ENCODE measurements at places on chromosomes 13 and 19.

- DNase-seq = peak; percentile 4
Observed at GRCh38 chr19:57212109-57212508, 18.7 kb upstream of the AURKC start.

GRCh38 chr19:7769171-7769570, 6.1 kb downstream of the CLEC4M start:
- no peak for DNase-seq

DNA sequence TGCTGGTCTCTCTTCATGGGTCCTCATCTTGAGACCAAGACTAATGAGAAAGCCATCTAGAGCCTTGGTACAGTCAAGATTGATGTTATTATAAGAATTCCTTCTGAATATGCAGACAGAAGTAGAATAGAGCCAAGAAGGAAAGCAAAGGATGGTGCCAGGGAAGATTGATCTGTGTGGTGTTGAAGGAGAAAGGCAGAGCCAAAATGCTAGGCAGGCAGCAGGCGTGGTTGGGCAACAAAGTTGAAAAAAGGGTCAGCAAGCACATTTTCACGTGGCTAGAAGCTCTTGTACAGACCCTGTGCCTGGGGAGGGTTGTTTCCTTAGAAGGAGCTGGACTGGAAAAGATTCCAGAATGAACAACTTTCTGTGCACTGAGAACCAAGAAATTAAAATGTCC, 319.7 kb upstream of the ARGLU1 start:
- no peak for DNase-seq

- DNase-seq = no peak
Observed at GRCh38 chr19:39937094-39937720, 2.8 kb upstream of the FCGBP start.

- DNase-seq = no peak
Observed at GRCh38 chr13:105436943-105437342, 1098.5 kb downstream of the EFNB2 start.

DNA sequence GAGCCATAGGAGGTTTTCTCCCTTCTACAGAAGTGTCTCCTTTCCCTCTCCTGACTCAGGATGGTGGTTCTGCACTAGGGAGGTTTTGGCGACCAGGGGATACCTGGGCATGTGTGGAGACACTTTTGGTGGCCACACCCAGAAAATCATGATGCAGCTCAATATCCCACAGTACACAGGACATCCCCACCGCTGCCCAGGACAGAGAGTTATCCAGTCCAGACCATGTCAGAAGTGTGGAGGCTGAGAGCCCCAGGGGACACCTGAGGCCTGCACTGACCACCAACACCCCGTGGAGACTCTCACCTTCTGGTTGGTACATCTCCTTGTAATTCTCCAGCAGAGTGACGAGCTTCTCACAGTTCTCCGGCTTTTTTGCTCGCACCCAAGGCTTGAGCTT, 16.6 kb downstream of the PEG3 start:
- DNase-seq = no peak

DNA sequence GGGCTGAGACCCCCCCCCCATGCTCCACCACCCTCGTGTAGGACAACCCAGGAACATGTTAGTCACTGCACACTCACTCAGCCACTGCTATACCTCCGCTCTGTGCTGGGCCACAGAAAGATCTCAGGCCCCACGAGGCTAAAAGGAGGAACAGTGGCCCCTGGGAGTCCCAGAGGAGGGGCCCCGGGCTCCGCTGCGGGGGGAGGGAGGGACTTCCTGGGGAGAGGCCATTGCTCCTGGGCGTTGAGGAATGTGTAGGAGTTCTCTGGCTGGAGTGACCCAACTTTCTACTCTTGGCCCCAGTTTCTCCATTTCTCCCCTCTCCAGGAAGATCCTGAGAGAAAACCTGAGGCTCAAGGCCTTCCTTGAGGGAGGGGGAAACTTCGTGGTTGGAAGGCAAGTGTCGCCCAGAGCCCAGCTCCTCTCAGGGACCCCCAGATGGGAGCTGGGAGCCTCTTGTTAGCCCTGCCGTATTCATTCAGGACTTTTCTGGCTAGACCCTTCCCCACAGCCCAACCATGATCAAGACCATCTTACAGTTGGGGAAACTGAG, 13.6 kb downstream of the ONECUT3 start:
- DNase-seq = no peak

DNA sequence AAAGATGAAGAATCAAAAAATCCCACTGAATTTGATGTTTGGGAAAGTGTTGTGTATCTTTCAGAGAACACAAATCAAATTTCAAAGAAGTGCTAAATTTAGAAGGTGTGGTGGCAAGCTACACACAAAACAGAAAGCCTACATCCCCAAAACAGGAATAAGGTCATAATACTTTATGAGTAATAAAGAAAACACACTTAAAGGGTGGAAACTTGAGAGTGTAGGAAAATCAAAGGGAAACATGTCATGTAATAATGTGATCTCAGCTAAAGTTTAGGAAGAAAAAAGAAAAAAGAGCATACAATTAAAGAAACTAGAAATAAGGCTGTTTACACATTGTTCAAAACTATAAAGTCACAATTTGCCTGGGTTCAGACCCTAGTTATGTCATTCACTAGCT, 668.7 kb downstream of the PCDH17 start:
- no peak for DNase-seq

All from AG10803 (cell line).